ENCODE measurements at places on chromosomes 16 and 17.

DNA sequence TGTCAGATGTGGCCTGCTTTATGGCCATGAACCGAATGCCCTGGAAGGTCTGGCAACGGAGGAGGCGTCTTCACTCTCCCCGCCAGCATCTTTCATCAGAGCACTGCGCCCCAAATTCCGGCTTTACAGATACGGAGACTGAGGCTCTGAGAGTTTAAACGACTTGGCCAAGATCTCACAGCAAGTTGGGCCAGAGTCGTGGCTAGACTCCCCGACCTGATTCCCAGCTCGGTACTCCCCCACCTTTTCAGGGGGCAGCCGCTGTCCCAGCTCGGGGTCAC is 1.7 kb downstream of the NGFR start:
- no peak for DNase-seq

GRCh38 chr16:57016831-57017230 is 27.5 kb downstream of the NLRC5 start:
- DNase-seq, result no peak

DNA sequence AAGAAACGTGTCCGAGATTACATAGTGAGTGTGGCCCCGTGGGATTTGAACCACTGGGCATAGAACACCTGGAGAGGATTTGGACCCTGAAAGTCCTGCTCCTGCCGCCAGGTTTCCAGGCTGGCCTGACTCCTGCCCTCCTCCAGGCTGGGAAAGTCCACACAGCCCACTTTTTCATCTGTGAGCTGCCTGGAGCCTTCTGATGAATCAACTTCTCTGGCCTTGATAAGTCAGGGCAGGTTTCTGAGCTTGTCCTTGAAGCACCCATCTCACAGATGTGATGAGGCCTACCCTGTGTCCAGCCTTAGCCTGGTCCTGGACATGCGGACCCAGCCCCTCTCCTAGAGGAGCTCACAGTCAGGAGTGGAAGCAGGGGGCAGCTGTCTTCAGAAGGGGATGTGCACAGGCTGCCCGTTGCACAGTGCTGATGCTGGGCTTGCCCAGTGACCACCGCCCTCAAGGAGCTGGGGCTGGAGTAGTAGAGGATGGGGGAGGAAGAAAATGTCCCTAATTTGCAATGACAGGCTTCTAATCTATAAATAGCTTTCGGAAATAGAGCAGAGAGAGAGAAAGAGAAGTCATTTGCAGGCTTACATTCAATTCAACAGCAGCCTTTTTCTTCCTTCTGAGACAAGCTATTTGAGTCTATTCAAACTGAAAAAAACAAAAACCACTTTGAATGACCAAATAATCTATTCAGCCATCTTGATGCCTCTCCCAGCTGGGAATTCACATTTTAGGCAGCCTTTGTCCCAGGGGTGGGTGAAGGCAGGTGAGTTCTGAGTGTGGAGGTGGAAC is 73.5 kb upstream of the DNAJA2 start:
- DNase-seq, result no peak

- no peak for DNase-seq
Measured at GRCh38 chr16:2803545-2804195, 5.4 kb downstream of the PRSS41 start.

DNA sequence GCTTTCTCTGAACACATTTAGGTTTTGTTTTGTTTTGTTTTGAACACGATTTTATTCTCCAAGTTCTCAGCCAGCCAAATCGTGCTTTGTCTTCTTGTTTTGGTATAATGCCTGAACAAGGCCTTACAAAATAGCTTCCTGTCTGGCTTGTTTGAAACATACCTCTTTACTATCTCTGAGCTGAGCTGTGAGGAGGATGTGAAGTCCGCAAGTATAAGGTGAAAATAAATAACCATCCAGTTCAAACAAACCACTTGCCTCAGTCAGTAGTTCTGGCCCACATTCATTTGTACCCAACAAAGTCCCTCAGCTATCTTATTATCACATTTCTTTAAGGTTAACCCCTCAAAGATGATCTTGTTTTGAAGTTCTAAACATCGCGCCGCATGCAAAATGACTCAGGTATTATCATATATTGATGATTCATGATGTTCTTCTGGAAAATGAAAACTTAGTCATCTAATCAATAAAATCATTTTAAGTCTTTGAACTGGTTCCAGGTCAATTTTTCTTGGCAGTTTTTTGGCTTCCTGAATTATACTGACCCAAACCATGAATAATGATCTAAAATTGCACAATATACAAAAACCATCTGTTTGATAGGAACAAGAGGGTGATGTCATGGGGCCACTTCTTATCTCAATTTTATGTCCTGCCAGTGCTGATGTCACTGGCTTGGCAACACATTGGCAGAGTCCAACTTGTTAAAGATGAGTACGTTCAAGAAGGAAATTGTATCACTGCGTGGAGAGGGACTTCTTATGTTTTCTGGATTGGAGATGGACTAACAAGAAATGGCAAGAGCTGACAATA is 694.3 kb downstream of the KCNJ2 start:
- DNase-seq, result no peak

DNA sequence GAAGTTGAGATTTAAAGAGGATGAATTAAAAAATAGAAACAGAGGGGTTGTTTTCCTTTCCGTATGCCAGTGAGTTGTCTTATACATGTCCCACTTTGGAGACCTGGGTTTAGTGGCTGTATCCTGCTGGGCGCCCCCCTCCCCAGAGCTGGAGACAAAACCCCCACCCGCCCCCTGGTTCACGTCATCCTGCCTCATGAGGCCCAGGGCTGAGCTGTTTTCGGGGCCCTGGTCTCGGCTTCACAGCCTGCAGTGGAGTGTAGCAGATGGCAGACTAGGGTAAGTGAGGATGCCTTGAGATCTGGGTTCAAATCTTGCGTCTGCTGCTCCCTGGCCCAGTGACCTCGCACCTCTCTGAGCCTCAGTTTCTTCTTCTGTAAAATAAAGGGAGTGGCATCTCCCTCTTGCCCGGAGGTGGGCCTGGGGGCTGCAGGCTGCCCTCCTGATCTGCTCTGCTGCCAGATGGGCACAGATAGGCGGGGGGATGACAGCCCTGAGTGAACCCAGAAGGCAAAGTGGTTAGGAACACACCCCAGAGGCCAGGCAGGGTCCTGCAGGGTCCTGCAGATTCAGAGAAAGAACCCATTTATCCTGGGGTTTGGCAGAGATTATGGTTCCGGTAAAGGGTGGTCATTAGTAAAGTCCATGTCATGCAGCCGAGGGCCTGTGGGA is 45.1 kb downstream of the SOCS3 start:
- no peak for DNase-seq

DNA sequence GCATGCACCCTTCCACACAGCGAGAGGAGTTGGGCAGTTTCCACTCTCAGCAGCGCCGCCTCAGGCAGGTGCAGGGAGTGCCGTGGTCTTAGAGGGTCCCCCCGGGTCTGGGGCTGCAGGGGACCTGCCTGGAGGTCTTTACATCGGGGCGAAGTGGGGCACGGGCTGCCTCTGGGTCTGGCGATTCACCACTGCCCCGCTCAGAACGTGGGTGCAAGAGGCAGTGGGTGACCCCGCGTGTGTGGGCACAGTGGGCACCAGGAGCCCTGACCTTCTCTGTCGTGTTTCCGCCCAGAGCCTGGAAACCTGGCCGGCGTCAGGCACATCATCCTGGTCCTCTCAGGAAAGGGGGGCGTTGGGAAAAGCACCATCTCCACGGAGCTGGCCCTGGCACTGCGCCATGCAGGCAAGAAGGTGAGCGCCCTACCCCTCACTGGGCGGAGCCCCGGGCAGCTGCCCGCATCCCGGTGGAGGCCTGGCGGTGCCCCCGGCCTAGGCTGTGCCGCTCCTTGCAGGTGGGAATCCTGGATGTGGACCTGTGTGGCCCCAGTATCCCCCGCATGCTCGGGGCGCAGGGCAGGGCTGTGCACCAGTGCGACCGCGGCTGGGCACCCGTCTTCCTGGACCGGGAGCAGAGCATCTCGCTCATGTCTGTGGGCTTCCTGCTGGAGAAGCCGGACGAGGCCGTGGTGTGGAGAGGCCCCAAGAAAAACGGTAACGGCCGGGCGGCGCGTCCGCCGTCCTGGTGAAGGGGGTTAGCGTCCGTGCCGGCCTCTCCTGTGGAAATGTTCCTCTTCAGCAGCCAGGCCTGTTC is 3.7 kb downstream of the NUBP2 start:
- no peak for DNase-seq
